ENCODE measurements at places on chromosomes 12 and 14. TPM values are rescaled to one million over a fixed set of nuclear protein-coding genes. Genes with fewer than 3 reads are reported as not detected.

DBX2 gene
- total RNA-seq = 2.9 TPM

GRCh38 chr14:88426271-88426670 lies 40.8 kb downstream of the SPATA7 start:
- DNase-seq = no peak

DNA sequence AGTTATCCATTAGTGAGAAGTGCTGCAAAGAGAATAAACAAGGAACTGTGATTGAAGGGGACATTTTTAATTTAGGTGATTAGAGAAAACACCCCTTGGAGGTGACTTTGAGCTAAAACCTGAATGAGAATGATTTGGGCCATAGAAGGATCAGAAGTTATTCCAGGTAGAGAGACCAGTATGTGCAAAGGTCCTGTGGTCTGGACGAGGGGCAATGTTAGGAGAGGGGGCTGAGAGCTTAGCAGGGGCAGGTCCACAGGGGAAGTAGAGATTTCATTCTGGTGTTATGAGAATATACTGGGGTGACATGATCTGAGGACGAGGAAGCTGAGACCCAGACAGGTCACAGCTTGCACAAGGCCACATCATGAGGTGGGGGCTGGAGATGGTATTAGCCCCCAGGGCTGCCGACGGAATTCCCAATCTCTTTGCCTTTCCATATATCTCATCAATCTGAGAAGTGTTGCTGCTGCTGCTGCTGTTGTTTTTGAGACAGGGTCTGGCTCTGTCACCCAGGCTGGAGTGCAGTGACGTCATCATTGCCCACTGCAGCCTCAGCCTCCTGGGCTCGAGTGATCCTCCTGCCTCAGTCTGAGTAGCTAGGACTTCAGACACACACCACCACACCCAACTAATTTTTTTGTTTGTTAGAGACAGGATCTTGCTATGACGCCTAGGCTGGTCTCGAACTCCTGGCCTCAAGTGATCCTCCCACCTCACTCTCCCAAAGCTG lies 55.6 kb downstream of the KCTD10 start:
- no peak for DNase-seq

CCNB1IP1 gene
- 86.0 TPM for total RNA-seq

KRT73 gene
- not detected for total RNA-seq

GRCh38 chr12:108720757-108721514 lies 10.4 kb downstream of the CORO1C start:
- DNase-seq = no peak

DNA sequence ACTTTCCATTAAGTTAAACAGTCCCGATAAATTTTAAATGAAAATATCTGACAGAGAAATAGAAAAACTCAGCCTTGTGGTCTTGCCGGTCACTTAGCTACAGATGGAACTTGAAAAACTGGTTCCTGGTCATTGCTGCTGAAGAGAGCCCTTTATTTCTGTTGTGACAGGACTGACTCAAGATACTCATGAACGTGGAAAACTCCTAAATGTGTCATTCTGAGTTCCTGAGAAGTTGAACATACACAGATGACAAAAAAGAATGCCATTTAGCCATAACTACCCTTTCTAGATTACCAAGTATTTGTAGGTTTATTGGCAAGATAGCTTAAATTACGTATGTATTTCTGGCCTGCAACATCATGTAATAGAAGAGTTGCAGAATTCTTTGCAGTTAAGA lies 134.2 kb downstream of the HMGA2 start:
- no peak for DNase-seq

DNA sequence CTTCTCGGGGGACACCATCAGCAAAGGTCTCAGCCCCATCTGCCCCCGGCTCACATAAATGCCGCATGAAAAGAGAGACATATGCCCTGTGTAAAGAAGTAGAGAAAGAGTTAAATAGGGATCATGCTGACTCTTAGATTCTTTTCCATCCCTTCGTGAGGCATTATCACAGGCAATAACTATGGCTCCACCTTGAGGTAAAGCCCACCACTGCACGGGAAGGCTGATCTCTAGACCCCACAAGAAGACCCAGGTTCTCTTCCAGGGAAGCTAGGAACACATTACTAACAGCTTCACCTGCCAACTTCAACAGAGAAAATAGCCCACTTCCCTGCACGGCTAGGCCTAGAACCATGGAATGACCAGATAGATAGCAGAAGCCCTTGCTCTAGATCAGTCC lies 14.1 kb upstream of the NOP2 start:
- no peak for DNase-seq

DNA sequence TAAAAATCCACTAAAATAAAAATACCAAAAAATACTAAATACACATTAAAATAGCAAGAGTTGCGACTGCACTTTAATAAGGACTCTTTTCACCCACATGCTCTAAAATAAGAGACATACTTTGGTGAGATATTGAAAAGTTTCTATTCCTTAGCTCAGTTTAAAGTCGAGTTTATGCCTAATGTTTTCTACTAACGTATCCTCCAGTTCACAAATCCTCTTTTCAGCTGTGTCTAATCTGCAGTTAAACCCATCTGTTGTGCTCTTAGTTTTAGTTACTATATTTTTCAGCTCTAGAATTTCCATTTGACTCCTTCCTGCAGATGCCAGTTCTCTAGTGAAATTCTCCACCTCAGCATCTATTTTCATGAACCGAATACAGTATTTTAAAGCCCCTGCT lies 63.8 kb downstream of the CDK17 start:
- no peak for DNase-seq

KLRK1 gene
- 0.82 TPM for total RNA-seq

ERP27 gene
- not detected for total RNA-seq

DNA sequence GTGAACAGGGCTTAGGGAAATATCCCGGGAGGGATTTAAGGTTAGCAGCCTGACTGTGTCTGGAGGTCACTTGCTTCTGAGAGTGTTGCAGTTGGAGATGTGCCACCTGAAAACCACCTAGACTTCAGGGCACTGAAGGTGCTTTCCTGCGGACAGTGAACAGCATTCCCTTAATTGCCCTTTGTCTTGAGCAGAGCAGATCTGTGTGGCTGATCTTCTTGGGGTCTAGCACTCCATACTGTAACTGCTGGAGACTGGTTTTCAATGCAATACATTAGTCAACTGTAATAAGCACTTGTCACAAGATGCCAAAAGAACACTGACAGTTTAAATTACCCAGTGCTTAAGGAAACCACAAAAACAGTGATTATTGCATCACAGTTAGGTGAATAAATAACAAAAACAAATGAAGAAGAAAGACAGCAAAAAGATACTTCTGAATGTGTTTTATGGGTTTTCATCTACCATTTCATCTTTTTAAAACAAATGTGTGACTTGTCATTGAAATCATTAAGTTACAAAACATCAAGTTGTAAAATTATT lies 111.8 kb downstream of the PRIMA1 start:
- no peak for DNase-seq

RND1 gene
- total RNA-seq = 24.9 TPM

- no peak for DNase-seq
These were observed 287.6 kb downstream of the CEP128 start for GRCh38 chr14:80653956-80654355.

DNA sequence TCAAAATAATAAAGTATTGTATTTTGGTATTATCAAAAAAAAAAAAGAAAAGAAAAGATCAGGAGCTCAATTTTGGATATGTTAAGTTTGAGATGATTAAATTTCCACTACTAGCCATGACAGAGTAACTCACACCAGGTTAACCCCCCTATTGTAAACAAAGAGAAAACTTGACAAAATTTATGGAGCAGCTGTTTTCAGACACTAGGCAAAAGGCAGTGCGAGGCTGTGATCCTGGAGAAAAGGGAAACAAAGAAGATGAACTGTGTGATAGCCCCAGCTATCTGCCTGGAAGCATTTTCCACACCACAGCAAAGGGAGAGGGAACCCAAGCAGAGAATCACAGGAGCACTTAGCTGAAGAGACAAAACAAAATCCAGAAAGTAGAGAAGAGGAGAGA lies 145.0 kb downstream of the KIF21A start:
- DNase-seq = no peak

DNA sequence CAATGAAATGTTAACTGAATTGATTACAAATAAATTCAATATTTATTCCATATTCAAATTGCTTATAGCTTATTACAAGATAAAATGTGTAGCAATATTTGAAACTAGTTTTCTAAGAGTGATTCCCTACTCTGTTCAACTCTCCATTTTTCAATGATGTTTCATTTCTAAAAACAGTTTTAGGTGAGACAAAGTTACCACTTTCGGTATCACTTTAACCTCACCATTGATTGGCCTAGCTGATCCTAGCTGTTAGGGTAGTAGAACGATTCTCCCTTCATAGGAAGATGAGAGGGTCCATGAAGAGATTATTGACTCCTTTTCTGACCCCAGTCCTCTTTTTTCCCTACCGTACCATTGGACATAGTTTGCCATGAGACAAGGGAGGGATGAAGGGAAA lies 373.3 kb downstream of the PRKD1 start:
- no peak for DNase-seq

PTGDR gene
- 0.41 TPM for total RNA-seq

PTCSC3 gene
- total RNA-seq = not detected

- DNase-seq = no peak
These were observed 22.5 kb upstream of the SYCP3 start for GRCh38 chr12:101761781-101762180.

DNA sequence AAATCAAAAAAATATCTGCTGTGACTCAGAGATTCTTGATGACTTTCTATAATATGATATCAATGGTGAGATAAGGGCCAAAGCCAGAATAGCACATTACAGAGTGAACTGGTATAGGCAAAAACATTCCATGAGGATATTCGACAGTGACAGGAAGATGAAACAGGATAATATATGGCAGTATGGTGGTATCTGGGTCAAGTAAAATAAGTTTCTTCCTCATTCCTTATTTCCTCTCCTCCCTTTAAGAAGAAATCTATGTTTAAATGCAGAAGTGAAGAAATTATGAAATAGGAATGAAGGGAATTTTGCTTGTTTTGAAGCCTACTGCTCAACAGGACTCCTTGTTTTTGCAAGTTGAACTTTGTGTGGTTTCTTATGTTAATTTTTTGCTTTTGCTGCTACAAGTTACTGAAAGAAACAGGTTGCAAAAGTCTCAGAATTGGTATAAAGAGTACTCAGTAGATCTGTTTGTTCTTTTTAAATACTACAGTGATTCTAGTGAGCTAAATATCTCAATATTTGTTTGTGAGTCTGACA lies 7.0 kb downstream of the ACSS3 start:
- no peak for DNase-seq

GRCh38 chr12:19739195-19739776 lies 300.0 kb downstream of the AEBP2 start:
- peak; percentile 52 for DNase-seq

GRCh38 chr14:24259282-24260025 lies 3.5 kb downstream of the TGM1 start:
- DNase-seq = no peak

DNA sequence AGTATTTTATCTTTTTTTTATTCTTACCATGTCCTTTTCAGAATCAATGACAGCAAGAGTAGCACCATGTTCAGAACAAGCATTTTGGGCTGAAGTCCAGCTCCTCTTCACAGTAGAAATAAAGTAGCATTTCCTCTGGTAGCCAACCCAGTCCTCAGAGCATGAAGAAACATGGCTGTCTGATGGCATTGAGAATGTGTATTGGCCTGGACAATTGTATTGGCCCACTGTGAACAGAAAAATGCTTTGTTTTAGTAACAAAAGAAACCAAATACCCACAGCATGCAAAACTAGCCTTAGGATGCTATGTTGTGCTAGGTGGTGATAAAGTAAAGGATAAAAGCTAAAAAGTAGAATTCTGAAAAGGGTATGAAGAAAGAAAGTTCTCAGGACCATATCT lies 5.7 kb downstream of the CD69 start:
- DNase-seq = no peak

DNA sequence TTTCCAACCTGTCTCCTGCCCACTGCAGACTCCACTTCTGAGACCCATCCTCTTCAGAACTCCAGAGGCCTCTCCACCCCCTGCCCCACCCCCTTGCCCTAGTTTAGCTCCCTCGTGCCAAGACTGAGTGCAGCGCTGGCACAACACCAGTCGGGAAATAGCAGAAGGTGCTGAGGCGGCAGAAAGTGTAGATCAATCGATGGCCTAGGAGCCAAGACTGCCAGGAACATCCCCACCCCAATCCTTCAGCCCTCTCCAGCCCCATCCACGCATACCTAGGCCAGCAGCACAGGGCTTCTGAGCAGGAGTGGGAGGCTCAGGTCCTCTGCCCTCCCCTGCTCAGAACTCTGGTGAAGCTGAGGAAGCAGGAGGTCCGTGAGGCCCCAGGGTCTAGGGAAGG lies 1.1 kb downstream of the CPNE6 start:
- no peak for DNase-seq

DNA sequence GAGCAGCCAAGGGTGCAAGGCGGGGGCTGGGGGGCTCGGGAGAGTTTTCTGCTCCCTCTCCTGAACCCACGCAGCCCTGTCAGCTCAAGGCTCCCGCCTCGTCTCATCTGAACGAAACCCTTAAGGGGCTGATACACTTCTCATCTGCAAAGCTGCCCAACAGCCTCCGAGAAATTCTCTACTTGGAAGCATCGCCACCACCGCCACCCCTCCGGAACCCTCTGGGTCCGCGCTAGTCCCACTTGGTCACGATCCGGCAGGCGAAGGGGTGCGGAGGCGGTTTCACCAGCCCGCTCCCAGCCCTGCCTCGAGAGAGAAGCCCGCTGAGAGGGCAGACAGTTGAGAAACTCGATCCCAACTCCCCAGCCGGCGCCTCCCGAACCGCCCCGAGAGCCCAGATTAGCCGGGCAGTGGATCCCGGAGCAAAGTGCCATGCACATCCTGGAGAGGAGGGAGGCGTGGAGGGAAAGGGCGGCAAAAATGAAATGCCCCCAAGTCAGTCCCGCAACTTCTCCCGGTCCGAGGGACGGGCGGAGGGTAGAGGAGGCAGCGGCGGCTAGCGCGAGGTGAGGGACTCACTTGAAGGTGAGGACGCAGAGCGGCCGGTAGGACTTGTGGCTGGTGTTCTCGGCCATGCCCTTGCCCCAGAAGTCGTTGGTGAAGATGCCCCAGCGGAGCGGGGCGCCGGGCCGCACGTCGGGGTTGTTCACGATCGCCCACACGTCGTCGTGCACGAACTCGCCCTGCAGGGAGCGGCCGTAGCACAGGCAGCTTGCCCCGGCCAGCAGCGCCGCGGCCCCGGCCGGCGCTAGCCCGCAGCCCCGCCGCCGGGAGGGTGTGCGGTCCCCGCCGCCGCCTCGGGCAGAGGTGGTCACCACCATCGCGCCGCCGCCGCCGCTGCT lies 620 bp downstream of the TMTC1 start:
- DNase-seq = peak; percentile 16

GRCh38 chr14:74574706-74575105 lies 37.3 kb downstream of the LTBP2 start:
- no peak for DNase-seq

DNA sequence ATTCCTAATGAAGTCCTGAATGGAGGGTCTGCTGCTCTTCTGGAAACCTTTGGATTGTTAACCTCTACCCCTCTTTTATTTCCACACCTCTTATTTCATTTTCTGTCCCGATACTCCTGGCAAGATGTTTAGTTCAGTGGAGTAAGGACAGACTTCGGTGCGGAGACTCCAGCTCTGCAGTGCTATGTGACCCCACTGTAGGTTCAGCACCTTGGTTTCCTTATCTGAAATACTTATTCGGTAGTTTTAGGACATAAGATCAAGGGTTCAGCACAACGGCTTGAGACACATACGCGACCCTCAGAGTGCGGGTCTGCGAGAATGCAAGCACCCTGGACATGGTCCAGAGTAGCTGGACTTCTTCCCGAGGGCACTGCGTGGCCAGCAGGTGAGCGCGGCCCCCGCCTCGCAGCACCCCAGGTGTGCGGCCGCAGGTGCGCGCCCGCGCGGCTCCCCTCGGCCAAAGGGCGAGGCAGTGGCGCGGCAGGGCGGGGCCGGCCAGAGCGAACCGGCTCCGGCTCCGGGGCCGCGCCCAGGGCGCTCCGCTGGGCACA lies 465 bp upstream of the FGD4 start:
- no peak for DNase-seq

Measured in frontal cortex (tissue), 4 donors.